ENCODE measurements at places on chromosomes 2 and 18.
A peak's percentile ranks its signal among the peaks of the same experiment; 100 is the strongest.

- peak; percentile 42 for DNase-seq
Observed at GRCh38 chr2:62787386-62787785, 81.9 kb downstream of the EHBP1 start.

GRCh38 chr2:64007924-64008323, 11.3 kb downstream of the VPS54 start:
- no peak for DNase-seq

GRCh38 chr18:29060349-29060748, 883.4 kb upstream of the CDH2 start:
- no peak for DNase-seq

GRCh38 chr2:200193791-200194190, 112.7 kb upstream of the SPATS2L start:
- DNase-seq, result no peak

DNA sequence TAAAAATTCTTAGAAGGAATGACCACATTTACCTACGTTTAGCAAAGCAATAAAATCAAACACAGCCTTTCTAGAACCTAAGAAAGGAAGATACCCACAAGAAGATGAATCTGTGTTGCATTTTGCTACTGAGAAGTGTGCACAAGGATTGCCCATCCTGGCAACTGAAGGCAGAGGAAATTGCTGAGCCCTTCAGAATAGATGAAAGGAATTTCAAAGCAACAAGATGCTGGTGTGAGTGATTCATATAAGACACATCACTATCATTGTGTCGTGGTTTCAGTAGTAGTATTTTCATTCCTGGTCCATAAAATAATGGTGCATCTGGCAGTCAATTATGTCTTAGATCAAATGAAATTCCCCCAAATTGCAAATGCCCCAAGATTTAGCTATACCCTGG, 48.4 kb upstream of the ANKRD44 start:
- DNase-seq, result no peak

DNA sequence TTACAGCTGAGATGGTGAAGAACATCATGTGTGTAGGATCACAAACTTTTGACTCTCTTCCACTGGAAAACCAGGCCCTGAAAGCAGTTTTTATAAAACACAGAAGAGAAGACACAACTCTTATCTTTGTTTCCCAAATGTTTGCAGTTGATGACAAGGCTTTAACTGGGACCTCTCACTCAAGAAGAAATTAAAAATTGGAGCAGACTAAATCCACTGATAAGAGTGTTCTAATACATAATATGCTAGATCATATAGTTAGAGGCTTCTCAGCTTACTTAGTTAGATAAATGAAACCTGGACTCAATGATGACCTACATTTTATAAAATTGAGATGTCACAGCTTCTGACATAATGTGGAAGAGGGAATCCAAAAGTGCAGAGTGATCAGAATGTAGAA, 158.3 kb upstream of the WDSUB1 start:
- no peak for DNase-seq

DNA sequence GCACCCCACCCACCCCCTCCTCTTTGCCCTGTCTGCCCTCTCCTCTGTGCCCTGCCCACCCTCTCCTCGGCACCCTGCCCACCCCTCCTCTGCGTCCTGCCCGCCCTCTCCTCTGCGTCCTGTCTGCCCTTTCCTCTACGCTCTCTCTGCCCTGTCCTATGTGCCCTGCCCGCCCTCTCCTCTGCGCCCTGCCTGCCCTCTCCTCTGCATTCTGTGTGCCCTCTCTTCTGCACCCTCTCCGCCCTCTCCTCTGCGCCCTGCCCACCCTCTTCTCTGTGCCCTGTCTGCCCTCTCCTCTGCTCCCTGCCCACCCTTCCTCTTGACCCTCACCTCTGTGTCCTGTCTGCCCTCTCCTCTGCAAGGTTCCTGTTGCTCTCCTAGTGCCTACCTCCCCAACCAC, 233.6 kb downstream of the SMAD2 start:
- no peak for DNase-seq

- DNase-seq, result no peak
Observed at GRCh38 chr18:13989199-13989598, 73.9 kb upstream of the MC2R start.

- peak; percentile 85 for DNase-seq
Observed at GRCh38 chr2:176454893-176455815, 185.9 kb downstream of the MTX2 start.

DNA sequence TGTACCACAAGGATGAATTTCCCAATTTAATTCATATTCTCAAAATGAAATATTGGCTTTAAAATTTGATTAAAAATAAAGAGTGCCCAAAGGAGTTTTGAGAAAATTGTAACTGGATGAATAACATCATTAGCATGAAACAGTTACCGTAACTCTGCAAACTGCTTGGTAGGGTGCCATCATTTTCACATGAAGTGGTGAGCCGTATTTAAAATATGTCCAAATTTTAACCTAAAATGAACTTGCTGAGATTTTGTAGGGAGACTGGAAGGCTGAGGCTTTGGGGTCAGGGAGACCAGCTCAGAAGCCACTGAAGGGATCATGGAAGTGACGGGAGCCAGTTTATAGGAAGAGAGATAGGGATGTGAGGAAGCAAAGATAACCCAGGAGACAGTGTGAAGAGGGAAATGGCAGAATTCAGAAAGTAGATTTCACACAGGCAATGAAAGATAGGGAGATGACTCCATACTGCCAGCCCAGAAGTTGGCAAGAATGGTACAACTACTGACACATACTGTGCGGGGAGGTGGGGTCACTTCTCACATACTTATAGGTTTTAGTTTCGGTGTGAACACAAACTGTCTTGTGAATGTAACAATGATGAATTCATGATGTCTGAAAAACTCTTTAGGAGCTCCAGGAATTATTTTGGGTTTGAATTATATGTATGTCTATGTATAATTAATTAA, 53.8 kb downstream of the EFEMP1 start:
- no peak for DNase-seq

DNA sequence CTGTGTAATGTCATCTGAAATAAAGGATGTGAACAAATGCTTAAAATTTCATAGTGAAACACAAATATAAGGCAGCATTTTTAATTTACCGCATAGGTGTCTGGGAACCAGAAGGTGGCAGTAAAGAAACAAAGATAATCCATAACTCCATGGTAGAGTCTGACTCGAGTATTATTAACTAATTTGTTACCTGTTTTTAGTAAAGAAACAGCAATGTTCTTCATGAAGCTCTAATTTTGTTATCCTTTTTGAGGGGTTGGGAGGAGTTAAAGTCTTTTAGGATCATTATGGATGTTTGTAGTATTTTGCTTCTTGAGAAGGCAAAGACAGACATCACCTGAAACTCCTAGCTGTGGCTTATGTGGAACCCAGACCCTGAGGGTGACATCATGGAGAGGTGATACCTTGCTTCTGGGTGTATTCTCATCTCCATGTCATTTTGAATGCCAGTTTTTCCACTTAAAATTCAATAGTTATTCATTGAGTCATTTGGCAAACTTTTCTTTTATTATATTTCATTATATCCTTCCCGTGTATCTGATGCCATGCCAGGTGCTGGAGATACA, 286.2 kb upstream of the EPAS1 start:
- peak; percentile 45 for DNase-seq

GRCh38 chr2:15809404-15809803, 130.9 kb upstream of the MYCN start:
- DNase-seq, result no peak

DNA sequence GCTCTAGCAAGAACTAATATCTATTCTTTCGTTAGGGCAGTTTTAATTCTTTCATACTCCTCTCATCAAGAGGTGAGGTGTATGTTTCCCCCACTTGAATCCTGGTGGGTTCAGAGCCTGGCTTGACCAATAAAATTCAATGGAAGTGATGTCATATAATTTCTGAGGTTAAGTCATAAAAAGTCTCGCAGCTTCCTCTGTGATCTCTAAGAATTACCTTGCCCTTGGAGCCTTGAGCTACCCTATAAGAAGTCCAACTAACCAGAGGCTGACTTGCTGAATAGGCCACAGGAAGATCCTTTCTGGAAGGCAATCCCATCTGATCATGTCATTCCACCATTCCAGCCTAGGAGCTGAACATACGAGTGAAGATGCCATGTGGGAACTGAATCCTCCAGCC, 26.1 kb upstream of the INO80D start:
- no peak for DNase-seq

DNA sequence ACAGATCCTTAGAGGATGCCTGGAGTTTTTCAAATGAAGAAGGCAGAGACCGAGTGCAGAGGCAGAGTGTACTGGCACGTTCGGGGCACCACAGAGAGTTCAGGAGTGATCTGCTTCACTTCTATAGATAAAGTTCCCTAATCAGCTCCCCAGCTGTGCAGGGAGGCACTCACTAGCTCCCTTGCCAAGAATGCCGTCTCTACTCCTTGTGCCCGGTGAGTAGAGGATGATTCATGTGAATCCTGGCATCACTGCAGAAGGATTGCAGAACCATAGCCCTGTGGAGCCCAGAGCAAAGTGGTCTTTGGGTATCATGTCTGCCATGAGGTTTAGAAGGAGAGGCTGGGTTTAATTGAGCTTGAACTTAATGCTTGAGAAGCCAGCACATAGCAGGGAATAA, 510.1 kb upstream of the RAB6C start:
- no peak for DNase-seq

- no peak for DNase-seq
Observed at GRCh38 chr2:169845016-169845415, 17.8 kb downstream of the UBR3 start.

GRCh38 chr2:181790716-181791649, 100.5 kb upstream of the ITPRID2 start:
- no peak for DNase-seq

DNA sequence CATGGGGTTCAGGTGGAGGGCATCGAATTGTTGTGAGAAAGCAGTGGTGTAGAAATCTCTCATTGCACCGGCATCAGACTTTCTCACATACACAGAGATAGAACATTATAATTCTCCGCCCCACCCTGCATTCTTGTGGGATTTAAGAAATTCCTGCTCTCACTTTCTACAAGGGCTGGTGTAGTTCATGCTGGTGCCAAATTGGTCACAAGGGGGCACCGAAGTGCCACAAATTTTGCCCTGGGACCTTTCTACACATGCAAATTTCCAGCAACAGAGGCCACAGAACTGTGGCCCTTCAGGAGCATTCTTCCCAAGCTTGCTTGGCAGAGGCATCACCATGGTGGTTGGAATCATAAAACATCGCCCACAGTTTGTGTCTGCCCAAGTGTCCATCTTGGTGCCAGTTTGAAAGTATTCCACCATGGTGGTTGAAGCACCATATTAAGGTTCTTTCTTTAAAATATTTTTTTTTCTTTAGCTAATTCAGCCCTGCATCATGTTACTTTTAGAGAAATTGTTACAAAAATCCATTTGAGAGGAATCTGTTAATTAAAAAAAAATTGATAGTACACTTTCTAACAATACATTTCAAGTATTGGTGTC, 521.2 kb upstream of the FANCL start:
- peak; percentile 84 for DNase-seq

GRCh38 chr2:169741-170140, 94.1 kb downstream of the SH3YL1 start:
- DNase-seq, result no peak

GRCh38 chr2:85308201-85308600, 19.6 kb downstream of the TGOLN2 start:
- DNase-seq, result no peak

- DNase-seq, result no peak
Observed at GRCh38 chr2:189016311-189016861, 42.2 kb downstream of the COL3A1 start.

- DNase-seq, result peak; percentile 4
Observed at GRCh38 chr18:6509417-6509816, 94.7 kb upstream of the L3MBTL4 start.

GRCh38 chr2:216350214-216350791, 22.0 kb downstream of the MARCHF4 start:
- no peak for DNase-seq

- DNase-seq, result no peak
Observed at GRCh38 chr2:20868377-20868776, 45.5 kb upstream of the LDAH start.

DNA sequence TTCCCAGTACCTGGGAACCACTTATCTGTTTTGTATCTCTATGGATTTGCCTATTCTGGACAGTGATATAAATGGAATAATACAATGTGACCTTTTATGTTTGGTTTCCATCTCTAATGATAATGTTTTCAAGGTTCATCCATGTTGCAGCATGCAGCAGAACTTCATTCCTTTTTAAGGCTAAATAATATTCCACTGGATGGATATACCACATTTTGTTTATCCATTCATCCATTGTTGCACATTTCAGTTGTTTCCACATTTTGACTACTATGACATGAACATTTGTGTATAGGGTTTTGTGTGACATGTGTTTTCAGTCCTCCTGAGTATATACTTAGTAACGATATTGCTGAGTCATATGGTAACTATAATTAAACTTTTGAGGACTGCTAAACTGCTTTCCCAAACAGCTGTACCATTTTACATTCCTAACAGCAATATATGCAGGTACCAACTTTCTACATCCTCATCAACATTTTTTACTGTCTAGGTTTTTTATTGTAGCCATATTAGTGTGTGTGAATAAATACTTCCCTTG, 17.7 kb upstream of the MARCHF7 start:
- DNase-seq, result no peak

DNA sequence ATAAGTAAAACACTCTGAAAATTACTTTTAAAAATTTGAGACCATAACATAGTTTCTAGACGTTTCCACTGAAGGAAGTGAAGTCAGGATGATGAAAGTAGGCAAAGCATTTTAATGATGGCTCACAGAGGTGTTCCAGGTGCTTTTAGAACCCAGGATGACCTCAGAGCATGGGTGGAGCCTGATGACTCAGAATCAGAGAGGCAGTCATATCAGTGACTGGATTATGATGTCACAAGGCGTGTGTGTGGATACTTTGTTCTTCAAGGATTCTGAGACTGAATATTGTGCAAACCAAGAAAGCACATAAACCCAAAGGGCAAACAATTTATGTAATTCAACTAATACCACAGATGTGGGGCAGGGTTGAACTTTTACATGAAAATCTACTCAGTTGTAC, 208.0 kb upstream of the FBXO11 start:
- no peak for DNase-seq

DNA sequence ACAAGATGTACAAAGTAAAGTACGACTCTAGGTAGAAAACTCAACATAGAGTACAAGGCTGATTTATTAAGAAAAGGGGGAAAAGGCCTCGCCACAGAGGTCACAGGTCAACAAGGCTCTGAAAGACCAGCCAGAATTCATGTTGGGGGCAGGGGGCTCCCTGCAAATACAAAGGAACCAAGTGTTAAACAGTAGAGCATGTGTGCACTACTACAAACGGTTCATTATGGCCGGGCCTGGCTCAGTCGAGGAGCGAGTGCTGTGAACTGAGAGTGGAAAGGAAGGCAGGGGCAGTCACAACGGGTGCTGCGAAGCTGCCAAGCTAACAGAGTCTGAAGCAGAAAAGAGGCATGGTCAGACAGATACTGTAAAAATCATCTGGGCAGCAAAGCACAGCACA, 77.1 kb downstream of the MBOAT2 start:
- DNase-seq, result no peak
